Activated naive CD4-positive, alpha-beta T cell (primary cell): ENCODE measurements at places on chromosomes 6 and 20.

DNA sequence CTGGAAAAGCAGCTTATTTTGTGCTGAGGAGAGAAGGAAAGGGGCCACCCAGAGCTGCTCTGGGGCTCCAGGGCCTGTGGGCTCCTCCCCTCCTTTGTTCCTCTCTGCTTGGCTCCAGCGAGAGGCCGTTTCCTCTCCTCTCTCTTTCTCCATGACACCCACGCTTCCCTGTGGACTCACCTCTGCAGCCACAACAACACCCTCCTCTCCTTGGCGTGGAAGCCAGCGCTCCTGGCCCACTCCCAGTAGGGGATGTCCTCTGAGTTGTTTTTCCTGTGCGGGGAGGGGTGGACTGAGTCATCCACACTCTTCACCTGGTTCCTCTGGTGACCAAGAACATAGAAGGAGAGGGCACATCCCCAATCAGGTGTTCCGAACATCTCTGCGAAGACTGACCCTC lies 4.9 kb upstream of the CDSN start:
- DNase-seq: no peak

DNA sequence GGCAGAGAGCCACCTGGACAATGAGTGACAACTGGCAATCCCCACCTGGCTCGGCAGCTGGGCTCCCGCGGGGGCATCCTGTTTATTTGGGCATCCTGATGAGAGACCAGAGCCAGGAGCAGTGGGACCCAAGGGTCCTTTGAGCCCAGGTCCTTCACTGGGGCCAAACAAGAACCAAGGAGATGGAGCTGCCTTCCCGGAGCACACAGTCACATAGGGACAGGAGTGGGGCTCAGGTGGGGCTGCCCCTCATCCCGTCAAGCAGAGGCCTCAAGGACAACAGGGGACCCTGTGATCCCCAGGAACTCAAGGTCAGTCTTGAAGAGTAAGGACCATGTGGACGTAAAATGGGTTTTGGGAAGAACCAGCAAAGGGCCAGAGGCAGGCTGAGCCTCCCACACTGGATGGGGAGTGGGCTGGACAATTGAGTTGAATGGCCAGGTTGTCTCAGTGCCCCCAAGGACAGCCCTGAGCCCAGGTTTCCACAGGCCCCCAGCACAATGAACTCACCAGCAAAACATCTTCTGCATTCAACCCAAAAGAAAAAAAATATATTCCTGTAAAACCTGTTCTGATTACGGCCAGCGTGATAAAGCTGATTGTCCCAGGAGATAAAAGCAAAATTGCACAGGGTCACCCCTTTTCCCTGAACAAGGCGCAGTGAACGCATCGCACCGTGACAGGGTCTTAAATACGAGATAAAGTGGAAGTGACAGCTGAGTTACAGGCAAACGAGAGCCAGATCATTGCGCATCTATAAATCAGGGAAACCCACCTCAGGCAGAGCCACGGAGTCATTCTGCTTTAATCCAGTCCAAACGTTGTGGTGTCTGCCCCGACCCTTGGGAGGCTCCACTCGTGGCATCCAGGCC lies 86.2 kb downstream of the ANKRD60 start:
- DNase-seq: no peak

- no peak for DNase-seq
These were observed 44.0 kb downstream of the STX11 start for GRCh38 chr6:144194293-144194810.

DNA sequence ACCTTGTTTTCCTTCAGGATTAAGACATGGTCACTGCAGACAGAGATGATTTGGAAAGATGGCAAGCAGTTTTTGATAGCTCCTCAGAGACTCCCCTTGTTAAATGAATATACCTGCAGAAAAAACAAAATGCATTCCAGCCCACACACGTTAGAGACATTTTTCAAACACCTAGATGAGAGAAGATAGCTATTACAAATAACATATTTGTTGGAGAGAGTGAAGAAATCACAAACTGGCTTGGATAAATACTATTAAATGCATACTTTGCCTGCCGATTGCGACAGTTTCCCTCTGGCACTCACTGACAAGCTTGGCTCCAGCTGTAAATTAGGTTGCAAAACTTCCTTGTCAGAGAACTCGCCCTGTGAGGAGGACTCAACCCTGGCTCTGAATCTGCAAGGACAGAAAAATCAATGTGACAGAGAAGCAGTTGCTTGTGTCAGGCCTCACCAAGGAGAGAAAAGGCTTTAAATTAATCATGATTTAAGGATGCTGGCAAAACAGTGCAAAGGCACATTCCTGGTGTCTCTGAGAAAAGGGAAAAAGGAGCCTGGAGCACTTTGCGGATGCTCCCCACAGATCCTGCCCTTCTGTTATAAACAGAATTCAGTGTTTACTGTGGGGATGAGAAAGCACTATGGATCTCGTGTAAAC lies 423.7 kb upstream of the MARCKS start:
- no peak for DNase-seq

- DNase-seq: no peak
These were observed 104.3 kb downstream of the SLC23A2 start for GRCh38 chr20:4896971-4897497.

- DNase-seq: no peak
These were observed 25.7 kb upstream of the SIRT5 start for GRCh38 chr6:13548500-13549210.

DNA sequence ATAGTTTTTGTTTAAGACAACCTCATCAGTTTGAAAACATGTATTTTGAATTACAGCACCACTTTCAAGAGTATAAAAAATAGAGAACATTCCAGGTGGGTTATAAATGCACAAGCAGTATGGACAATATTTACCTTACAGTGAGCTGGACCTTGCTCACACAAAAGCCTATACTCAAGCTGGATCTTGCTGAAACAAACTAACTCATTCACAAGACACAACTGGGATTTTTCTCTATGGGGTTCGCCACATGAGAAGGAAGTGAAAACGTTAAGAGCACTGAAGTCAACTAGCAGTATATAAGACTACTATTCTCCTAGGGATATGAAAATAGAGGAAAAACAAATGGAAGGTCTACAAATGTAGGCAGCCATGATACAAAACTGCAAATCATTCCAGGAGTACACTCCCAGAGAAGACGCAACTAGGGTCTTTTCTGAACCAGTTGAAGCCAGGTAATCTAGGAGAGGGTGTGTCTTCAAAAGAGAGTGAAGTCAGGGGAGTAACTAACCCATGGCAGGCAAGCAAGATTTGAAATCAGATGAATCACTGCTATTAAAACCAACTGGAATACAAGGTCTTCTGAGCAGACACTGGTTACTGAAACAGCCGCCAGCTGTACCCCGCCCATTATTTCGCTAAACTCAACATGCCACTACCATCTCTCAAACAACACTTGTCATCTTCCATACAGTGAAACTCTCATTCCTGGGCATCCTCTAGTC lies 26.5 kb downstream of the STAU1 start:
- no peak for DNase-seq

GRCh38 chr6:158629367-158630221 lies 14.9 kb downstream of the DYNLT1 start:
- no peak for DNase-seq

DNA sequence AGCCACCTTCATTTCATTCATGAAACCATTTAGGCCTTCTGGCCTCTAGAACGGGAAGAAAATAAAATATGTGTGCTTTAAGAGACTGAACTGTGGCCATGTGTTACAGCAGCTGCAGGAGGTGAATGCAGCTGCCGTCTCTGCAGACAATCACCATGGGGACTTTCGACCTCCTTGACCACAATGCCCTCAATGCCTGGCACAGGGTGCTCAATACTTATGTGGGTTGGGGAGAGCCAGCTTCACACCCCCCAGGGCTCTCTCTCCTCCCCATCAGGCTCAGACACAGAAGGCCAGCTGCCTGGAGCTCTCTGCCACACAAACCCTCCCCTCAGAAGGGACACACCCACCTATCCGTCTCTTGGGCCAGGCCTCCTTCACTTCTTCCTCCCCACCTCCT lies 43.5 kb downstream of the ANKRD60 start:
- no peak for DNase-seq

GRCh38 chr6:2097464-2097863 lies 147.9 kb downstream of the GMDS start:
- DNase-seq: no peak

- no peak for DNase-seq
These were observed 833.8 kb upstream of the CITED2 start for GRCh38 chr6:140208286-140208685.

GRCh38 chr6:103534095-103534494 lies 1325.6 kb downstream of the HACE1 start:
- DNase-seq: no peak

DNA sequence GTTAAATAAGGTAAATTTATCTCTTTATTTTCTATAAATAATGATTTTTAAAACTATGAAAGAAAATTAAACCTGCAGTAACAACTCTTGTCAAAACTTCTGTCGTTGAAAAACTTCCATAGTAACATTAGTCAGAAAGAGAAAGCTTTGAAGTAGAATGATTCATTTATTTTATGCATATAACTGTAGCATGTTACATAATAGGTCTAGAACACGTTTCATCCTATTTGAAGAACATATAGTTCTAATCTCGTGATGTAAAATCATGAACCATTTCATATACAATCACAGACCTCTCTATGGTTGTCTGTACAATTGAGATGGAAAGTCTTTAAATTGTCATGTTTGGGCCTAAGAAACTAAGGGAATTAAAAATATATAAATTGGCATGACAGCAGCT lies 61.3 kb upstream of the MYLIP start:
- no peak for DNase-seq

DNA sequence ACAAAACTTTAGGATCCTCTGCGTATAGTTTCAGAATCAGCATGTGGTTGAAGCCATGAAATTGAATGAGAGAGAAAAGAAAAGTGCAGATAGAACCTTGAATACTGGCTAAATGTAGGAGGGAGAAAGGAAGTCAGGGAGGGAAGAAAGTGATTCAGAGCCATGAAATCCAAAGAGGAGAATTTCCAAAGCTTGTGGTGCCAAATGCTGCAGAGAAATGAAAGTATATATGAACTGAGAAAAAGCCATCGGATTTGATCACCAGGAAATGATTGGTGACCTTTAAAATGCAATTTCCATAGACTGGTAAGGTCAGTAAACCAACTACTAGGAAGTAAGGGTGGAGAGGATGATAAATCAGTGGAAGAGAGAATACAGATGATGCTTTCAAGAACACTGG lies 142.3 kb downstream of the TFAP2A start:
- no peak for DNase-seq

- DNase-seq: no peak
These were observed 147.3 kb upstream of the FOXQ1 start for GRCh38 chr6:1164600-1164999.

DNA sequence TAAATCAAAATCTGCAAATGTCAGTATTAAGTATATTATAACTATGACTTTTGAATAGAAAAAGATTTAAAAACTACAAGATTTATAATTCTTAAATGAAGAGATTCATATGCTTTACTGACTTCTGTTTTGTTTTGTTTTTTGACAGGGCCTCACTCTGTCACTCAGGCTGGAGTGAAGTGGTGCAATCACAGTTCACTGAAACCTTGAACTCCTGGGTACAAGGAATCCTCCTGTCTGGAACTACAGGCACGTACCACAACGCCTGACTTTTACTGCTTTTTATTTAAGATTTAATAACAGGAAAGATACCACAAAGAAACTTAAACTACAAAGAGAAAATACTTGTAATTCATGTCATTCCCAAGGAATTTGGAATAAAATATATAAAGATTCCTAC lies 940.2 kb upstream of the CITED2 start:
- DNase-seq: no peak

DNA sequence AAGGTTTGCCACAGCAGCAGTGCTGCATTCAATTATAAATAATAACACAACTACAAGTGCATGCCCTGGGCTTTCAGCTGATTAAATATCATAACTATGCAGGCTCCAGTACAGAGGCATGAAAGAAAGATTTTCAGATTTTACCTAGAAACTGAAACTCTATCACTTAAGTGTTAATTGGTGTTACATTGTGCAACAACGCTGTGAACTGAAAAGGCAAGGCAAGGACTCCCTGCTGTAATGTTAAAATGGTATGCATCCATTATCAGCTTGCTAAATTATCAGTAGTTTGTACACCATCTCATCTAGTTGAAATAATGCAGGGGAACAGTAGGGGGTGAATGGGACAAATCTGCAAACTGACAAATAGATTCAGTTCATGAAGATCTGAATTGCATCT lies 976.7 kb upstream of the MANEA start:
- no peak for DNase-seq

GRCh38 chr6:34028691-34029360 lies 117.1 kb downstream of the GRM4 start:
- DNase-seq: no peak

- no peak for DNase-seq
These were observed 4.8 kb upstream of the DHX35 start for GRCh38 chr20:38957235-38957876.

DNA sequence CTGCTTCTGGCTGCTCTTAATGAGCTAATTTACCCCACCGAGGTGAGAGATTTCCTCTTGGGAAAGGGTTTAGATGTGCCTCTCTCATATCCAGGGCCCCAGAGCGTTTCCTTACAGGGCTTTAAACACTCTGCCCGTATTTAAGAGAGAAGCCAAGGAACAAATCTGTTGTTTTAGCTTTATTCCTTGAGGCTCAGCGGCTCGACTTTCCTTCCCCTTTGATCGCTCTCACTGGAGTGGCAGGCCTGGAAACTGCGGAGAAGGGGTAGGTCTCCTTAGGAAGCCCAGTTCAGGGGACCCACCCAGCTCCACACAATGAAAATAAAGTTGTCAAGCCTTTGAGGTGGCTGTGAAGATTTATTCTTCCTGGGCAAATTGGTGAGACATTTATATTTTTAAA lies 132.0 kb upstream of the JAG1 start:
- DNase-seq: no peak

GRCh38 chr20:17660667-17661066 lies 21.4 kb downstream of the RRBP1 start:
- DNase-seq: no peak

DNA sequence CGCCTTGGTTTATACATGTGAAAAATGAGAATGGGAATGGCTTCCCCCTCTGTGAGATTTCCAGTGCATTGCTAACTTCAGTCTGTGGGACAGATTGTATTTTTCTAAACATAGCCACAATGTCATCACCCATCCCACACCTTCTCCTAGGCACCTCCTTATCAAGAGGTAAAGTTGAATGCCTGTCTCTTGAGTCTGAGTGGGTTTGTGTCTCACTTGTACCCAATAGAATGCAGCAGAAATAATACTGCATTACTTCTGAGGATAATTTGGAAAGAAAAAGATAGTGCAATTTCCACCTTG lies 27.9 kb downstream of the RIN2 start:
- no peak for DNase-seq
